ENCODE measurements at places on chromosomes 1 and 21.

- DNase-seq: no peak
Observed at GRCh38 chr1:30609336-30609998, 113.9 kb downstream of the MATN1 start.

GRCh38 chr21:42190486-42190863, 28.5 kb upstream of the ABCG1 start:
- no peak for DNase-seq

DNA sequence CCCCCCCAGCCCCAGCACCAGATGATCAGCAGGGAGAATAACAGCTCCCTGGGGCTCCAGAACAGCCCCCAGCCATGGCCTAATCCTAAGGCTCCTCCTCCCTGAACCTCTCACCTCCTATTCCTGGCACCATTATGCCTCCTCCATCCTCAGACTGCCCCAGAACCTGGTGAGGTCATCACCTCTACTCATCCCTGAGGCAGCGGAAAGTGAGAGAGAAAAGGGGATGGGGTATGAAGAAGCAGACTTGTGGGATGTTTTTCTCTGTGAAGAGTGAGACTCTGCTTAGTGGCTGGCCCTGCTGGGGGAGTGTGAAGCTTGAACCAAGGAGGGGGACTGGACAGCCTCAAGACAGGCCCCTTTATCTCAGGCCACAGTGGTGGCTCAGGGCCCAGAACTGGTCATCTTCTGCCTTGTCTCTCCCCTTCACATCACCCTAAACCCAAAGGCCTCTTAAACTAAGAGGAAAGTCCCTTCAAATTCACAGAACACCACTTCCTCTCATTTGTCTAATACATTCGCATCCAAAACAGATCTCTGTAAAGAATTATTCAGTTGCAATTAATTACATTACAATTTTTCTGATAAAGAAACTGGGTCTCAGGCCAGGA, 2.2 kb upstream of the PPM1J start:
- no peak for DNase-seq

- no peak for DNase-seq
Observed at GRCh38 chr1:43969416-43969745, 429 bp upstream of the DPH2 start.

DNA sequence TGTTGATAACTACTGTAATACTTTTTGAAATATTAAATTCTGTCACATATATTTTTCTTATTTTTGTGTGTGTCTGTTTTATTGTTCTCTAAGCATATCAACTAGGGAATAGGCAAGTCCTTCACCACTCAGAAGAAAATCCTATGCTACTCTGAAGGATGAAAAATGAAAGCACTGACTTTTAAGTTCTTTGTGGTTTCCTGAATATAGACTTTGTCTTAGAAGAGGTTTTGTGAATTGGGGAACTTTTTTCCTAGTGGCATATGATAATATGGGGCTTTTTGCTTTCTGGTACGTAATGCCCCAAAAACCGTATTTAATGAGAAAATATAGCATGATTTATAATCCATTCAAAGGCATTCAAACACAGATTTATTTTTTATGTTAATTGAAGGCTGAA, 136.0 kb downstream of the SNX7 start:
- DNase-seq: no peak

DNA sequence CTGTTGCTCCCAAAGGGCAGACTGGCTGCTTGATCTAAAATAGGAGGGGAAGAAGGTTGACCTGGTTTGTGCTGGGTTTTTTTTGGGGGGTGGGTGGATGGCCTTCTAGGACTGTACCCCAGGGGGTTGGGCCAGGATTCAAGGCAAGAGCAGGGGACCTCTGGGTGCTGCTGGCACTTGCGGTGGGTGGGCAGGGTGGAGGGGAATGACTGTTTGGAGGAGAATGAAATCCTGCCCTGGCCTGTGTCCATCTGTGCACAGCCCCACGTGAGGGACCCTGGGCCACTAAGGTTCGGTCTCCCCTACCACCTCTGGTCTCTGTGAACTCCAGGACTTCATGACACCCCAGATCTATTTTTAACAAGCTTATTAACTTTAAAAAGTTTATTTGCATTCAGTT, 414.2 kb downstream of the PTPRU start:
- no peak for DNase-seq

- no peak for DNase-seq
Observed at GRCh38 chr1:240720976-240721375, 109.0 kb upstream of the GREM2 start.

- no peak for DNase-seq
Observed at GRCh38 chr1:115326419-115326818, 11.6 kb downstream of the NGF start.

DNA sequence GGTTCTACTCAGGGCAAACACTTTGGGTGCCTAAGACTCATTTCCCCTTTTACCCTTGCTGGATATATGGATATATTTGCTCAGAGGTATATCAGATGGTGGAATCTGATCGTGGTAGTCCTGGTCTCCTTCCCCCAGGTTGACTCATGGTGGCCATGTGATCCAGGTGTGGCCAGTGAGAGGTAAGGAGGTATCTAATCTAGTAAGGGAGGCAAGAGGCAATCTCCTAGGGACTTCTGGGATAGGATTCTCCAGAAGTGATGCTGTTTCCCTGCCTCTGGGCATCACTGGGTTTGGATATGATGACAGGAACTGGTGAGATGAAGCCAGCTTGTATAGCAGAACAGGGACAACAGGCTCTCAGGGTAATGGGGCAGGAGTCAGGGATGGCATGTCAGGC, 8.5 kb upstream of the DENND2D start:
- no peak for DNase-seq

DNA sequence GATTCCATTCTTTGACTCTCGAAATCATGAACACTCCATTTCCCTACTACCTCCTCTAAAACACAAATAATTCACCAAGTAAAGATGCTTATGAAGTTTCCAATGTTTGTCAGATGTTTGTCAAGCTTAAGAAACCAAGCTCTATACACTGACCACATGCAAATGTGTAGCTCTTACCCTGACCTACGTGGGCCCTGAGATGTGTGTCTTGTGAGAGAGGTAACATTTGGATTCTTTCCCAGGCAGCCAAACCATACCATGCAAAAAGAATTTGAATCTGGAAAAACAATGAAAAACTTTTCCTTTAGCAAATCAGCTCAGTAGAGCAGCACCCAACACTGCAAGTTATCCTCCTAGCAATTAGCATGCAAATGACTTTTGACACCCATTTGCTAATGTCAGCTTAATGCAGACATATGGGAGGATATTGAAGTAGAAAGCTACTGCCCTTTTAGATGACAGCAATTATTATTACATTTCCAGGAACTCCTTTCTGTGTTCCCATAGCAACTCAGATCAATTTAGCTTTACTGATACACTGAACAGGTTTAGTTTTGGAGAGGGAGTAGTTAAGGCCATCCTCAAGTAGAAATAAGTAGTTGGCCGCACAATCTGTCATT, 83.2 kb upstream of the RGS4 start:
- DNase-seq: no peak

DNA sequence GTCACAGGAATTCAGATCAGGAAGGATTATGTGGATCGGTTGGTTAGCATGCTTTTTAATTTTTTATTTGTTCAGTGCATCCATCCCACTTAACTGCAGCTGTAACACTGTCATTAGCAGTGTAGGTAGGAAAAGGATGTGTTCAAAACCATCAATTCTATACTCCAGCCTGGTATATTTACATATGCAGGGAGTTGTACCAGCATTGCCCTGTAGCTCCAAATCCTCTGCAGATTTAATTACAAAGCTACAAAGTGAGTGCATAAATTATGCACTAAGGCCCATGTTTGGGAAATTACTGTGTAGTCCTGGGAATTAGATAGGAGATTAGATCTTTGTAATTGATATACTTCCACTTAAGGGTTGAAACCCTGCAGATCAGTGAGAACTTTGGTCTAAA, 15.9 kb upstream of the OSBPL9 start:
- DNase-seq: no peak

DNA sequence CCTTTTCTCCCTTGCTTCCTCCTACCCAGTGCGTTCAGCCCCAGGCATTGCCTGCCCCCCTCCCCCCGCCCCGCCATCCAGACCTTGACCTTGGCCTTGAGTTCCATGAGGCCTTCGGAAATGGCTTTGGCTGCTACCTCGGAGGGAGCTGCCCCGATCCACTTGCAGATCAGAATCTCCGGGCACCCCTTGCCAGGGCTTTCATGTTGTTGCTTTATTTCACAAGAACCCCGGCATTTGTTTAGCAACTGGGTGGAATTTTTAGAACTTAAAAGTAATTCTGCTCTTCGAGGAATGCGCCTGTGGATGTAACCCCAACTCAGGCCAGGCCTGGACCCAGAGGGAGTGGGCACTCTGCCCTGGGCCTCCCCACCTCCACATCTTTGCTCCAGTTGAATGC, 154.1 kb upstream of the TMEM51 start:
- no peak for DNase-seq

DNA sequence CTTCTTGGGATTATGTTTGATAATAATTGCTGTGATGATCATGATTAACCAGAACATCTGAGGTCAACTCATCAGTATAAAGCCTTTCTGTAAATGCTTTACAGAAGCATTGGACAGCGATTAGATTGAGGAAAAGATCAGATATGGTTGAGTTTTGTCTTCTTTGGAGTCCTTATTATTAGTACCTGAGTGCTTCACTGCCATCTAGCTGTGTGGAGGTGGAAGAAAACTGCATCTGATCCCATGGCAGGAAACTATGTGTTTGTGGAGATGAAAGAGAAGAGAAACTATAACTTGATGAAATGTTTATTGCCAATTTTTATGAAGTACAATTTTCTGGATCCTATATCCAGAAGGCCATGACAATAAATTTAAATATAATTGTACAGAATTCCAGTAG, 11.4 kb downstream of the FLG2 start:
- peak; percentile 1 for DNase-seq

GRCh38 chr1:211534545-211535291, 42.8 kb upstream of the RD3 start:
- no peak for DNase-seq

DNA sequence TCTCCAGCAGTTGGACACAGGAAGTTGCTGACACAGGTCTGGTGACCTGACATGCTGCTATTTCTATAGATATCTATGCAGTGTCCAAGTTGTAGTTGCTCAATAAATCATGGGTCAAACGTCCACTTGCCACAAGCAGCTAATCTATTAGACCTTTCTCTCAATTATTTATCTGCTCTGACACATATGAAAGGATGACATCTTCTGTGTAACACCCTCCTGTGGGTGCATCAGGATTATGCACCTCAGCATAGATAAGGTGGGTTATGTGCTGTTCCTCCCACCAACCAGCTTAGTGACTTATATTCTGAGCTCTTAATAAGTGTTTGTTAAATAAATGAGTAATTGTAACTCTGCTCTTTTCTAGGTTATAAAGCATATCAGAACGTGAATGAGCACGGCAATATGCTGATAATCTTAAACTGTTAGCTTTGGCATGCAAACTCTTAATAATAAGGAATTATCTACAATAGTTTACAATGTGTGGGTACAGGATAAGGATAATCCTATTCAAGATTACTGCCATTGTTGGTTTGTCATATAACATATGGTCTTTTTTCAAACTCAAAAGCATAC, 90.7 kb upstream of the GCLM start:
- no peak for DNase-seq

DNA sequence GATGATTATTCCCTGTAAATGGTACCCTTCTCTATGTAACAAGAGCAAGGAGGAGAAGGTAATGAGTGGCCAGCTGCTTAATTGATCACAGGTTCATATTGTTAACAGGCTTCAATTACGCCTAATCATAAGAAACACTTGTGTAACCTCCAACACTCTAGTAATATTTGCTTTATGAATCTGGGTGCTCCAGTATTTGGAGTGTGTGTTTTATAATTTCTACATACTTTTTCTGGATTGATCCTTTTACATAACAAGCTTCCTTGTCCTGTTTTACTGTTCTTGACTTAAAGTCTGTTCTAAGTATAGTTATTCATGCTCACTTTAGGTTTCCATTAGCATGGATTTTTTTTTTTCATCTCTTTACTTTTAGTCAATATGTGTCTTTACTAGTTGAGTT, 984.2 kb downstream of the AMY1C start:
- DNase-seq: no peak

- no peak for DNase-seq
Observed at GRCh38 chr1:189939967-189940366, 537.7 kb downstream of the BRINP3 start.

DNA sequence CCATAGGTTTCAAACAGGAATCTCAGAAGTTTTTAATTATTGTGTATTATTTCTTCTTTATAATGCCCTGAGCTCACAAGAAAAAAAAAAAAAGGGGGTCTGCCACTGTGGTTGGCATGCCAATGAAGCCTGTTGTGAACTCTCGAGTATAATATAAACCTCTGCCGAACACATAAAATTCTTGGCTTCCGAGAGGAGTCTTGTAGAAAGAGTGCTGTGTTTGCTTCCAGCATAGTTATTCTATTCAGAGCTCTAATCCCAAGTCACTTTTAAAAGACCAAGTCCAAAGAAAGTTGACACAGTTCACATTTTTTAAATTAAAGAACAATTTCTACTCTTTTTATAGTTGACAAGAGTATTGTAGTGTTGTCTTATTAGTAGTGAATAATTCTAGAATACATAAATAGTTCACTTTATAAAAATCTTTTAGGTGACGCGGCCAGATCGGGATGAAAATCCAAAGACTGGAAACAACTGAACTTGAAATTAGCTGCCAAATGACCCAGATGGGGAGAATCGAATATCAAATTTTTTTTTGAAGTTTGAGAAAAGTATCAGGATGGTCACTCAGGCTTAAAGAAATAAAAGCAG, 293.2 kb downstream of the DUSP10 start:
- no peak for DNase-seq

- no peak for DNase-seq
Observed at GRCh38 chr1:91610789-91611188, 110.1 kb downstream of the CDC7 start.

- DNase-seq: peak; percentile 76
Observed at GRCh38 chr1:119873135-119874015, 22.9 kb downstream of the ADAM30 start.

DNA sequence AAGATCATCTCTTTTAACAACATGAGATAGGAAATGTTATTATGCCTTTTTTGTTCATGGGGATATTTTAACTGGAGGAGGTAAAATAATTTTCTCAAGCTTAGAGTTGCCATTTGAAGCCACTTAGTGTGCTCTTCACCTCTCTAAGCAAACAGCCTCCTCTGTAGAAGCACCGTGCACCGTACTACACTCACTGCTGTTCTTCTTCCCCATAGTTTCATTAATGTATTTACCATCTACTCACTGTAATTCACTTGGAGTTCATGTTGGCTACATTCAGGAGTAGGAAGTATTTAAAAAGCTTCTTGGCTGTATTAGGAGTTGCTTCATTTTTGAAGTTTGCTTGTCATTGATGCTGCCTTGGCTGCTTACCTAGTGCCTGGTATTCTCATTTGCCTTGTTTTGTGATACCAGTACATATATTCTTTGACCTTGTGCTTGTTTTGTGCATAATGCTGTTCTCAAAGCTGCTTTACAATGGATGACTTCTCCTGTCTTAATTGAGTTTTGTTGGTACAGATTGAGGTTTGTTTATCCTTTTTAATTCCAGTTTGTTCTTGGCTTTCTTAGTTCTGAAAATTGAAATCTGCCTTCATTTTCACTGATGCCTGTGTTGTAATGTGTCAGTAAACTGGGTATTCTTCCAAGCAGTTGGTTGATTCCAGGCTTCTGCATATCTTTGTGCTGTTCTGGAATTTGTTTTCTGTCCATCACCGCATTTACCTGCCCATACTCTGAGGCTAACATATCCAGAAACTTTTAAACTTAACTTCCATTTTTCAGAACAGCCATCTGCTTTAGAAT, 240.4 kb downstream of the HMCN1 start:
- DNase-seq: no peak

GRCh38 chr1:184191181-184191621, 139.7 kb downstream of the TSEN15 start:
- DNase-seq: no peak

Data from NB4 (cell line).